ENCODE measurements at places on chromosomes 2 and 18.

DNA sequence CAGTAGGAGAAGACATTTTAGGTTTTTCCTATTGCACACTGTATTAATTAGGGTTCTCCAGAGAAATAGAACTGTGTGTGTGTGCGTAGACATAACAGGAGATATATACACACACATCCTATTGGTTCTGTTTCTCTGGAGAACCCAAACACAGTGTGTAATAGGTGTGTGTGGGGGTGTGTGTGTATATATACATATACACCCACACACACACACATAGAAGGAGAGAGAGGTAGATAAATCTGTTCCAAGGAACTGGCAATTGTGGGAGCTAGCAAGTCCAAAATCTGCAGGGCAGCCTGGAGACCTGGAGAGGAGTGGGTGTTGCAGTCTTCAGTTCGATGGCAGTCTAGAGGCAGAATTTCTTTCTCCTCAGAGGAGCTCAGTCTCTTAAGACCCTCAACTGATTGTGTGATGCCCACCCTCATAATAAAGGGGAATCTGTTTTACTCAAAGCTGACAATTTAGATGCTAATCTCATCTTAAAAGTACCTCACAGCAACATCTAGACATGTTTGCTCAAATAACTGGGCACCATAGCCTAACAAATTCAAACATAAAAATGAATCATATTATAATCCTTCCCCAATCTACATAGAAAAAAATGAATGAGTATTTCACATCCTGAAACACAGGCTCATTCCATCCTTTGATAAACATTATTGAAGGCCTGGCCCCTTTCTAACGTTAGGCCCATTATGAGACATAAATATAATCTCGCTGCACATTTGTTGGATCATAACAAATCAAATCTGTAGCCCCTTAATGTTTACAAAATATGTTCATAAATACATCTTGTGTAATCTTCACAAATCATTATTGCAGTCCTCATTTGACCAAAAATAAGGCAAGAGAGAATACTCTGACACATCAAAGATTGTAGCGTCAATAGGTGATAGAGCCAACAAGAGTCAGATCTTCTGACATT lies 35.1 kb upstream of the RTN4 start:
- no peak for DNase-seq

DNA sequence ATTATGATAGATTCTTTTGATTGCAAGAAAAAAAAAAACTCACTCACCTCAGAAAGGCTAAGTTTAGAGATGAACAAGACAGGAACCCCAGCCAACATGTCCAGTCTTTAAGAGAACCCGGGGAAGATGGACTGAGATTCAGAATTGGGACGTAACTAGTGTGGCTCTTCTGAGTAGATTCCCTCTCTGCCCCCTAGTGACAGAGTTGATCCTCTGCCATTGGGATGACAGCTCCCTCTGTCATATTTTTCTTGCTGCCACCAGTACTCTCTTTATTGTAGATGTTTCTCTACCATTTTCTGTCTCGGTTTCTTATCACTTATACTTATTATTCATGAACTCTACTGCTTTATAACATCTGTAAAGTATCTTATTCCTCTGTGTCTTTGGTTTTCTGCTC lies 77.7 kb downstream of the GULP1 start:
- DNase-seq, result peak; percentile 48

DNA sequence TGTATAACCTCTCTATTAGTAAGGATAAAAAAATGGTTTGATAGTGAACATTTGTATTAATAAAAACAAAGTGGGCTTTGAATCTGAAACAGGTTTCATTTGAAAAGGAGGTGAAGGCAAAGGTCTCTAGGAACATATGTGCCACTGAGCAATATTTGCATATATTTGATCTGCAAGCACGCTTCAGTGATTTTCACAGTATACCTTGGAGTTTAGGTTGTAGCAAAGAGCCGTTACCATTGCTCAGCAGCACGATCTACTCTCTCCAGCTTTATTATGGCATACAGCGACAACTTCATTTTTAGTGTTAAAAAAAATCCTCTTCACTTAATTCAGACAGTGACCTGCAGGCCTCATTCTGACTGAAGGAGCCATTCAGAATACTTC lies 75.8 kb upstream of the ZEB2 start:
- DNase-seq, result no peak

- peak; percentile 74 for DNase-seq
These were observed 391.6 kb upstream of the HS6ST1 start for GRCh38 chr2:128710242-128710641.

- no peak for DNase-seq
These were observed 563 bp downstream of the KIF3C start for GRCh38 chr2:25981596-25982272.

- DNase-seq, result peak; percentile 80
These were observed 275.3 kb upstream of the CCDC68 start for GRCh38 chr18:55234366-55235093.

DNA sequence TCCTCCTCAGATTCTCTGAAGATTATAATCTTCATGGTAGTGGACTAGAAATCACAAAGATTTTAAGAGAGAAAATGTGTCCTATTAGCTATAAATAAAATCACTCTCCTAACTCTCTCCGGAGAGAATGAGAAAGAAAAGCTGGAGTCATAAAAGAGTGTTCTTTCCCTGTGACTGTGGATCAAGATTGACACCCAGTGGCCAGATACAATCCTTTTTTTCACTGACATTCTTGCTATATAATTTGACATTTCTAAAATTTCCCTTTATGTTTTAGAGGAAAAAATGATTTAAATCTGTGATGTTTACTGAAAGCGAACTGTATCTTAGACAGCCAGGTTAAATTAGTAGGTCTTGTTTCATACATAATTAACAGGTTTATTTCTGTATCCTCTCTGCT lies 35.4 kb upstream of the LRP2 start:
- DNase-seq, result peak; percentile 22

- DNase-seq, result no peak
These were observed 82.8 kb downstream of the AFF3 start for GRCh38 chr2:100059638-100060037.

DNA sequence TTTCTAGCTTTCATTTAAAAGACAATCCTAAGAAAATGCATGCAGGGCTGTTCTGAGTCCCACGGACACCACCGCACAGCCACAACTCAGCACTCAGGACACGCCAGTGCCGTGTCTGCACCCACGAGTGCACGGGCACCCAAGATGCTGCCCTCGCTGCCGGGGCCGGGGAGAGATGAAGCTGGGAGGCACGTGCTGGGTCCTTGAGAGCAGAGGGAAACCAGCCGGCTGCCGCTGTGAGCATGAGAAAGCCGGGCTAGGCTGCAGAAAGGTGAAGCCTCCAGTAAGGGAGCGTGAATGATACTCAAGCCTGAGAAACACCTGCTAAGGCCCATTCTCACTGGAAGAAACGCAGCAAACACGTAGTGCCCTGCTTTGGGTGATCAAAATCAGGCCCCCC lies 4.8 kb downstream of the COPS9 start:
- DNase-seq, result no peak

DNA sequence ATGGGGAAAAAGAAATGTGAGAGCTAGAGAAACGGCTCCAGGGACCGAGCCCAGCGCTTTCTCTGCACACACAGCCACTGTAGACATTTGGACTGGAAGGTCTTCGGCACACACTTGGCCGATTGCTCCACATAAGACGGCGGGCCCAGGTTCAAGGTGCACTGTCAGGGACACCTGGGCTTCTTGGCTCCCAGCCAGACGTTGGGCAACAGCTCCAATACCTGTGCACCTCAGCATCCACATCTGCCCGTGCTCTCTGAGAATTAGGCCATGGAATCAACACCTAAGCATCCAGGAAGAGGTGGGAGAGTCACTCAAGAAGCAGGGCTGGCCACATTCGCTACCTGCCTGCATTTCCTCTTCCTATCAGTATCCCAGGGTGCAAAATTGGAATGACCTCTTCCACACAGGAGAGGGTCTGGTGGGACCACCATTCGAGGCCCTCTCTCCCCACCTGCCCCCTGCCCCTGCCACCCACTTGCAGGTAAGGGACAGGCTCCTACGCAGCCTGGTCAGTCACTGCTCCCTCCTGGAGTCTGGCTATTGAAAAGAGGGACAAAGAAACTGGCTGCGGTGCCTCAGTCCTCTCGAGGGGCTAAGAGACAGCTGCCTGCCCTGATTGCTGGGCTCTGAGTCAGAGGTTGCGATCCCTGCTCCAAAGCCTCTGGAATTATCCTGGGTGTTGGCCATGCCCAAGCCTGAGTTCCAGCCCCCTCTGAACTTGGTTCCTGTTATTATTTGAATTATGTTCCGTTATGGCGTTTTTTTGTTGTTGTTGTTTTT lies 40.1 kb upstream of the TAF1B start:
- DNase-seq, result no peak

DNA sequence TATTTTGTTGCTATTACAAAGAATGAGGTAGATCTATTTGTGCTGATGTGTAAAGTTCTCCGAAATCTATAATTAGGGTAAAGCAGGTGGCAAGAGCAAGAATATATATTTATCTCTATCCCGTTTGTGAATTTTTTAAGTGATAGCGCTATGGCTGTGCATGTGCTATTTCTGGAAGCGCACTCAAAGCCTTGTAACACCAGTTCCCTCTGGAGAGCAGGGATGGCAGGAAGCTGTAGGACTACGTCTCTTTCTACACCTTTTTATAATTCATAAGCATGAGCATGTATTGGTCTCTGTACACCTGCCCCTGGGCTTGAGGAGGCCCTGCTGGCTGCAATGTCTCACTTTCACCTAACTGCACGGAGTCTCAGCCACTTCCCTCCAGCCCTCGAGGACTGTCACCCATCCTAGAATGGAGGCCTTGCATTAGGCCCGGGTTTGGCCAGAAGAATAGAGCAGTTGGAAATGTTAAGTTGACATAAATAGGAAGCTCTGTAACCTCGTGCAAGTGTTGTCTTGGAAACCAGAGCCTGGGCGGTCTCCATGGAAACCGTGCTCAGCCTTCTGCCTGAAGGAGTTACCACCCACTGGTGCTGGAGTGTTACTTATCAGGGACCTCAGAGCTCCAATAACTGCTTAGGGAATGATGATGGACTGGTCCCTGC lies 20.9 kb downstream of the ITM2C start:
- peak; percentile 64 for DNase-seq

GRCh38 chr2:50956886-50957285 lies 75.0 kb downstream of the NRXN1 start:
- no peak for DNase-seq

GRCh38 chr2:181805228-181806038 lies 86.1 kb upstream of the ITPRID2 start:
- peak; percentile 83 for DNase-seq

- peak; percentile 63 for DNase-seq
These were observed 782 bp downstream of the MTA3 start for GRCh38 chr2:42569116-42569711.

DNA sequence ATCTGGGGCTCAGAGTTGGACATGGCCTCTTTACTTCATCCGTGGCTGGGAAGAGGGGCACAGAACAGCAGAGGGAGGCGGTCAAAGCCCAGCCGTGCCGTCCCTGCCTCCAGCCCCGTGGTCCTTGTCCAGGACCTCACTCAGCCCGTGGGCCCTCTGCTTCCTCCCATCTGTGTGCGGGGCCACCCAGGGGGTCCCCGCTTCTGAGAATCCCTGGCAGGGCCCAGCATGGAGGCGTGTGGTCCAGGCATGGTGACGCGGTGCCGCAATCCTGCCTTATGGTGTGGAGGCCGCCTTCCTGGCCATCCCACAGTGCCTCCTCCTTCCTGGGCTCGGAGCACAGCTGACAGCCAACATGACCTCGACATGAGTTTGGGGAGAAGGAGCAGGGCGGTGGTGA lies 232.6 kb downstream of the FAM210A start:
- DNase-seq, result no peak

DNA sequence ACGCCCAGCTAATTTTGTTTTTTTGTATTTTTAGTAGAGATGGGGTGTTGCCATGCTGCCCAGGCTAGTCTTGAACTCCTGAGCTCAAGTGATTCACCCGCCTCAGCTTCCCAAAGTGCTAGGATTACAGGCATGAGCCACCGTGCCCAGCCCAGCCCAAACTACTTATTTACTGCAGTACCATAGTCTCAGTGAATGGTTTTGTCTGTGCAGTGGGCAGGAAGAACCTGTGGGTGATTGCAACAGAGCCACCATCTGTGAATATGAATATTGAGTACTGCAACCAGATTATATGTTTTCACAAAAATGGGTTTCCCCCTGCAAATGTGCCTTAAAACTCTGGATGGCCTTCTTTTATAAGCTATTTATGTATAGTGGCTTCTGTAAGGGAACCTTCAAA lies 9.1 kb downstream of the MPPE1 start:
- DNase-seq, result no peak

DNA sequence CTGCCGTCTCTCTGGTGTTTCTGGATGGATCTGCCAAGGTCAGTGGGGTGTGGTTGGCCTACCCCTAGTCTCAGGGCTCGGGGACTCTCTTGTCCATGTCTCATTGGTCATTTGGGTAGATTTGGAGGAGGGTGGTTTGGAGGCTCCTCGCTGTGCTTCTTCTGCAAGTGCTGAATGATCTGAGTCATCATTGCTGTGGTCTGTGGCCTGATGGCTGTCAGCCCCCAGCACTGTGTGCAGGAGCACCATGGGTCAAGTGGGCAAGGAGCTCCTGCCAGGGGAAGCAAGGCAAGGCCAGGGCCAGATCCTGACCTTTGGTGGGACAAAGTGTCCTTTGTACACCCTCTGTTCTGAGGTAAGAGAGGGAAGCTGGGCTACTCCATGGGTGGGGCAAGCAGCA lies 221.8 kb downstream of the FHOD3 start:
- DNase-seq, result peak; percentile 69

DNA sequence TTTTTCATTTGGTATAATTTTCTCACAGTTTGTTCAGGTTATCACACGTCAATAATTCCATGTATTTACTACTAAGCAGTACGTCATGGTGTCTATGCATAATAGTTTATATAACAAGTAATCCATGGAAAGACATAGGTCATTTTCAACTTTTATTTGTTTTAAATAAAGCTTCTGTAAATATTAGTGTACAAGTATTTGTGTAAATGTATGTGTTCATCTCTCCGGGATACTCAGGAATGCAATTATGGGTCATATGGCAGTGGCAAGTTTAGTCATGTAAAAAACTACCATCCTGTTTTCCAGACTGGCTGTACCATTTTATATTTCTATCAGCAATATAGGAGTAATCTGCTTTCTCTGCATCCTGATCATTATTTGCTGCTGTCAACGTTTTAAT lies 231.1 kb upstream of the ZNF804A start:
- DNase-seq, result no peak

DNA sequence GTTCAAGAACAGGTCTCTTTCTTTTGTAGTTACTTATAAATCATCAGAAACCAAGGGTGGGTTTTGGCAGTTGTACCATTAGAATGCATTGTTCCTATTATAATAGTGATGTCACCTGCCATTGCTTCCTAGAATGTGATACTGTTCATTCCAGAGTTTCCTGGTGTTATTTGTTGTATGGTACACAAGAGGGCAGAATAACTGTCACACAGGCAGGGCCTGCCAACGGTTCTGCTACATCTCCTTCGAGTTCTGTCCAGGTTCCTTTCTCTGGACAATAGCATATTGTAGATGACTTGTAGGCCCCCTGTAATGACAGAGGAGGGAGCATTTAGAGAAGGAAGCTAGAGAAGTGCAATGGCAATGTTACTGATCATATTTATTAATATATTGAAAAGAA lies 98.3 kb downstream of the KLHL14 start:
- peak; percentile 10 for DNase-seq

- DNase-seq, result no peak
These were observed 174.8 kb downstream of the HDAC4 start for GRCh38 chr2:239225871-239226561.

Data from NB4 (cell line).